ENCODE measurements at places on chromosomes 1 and 21.

- DNase-seq, result no peak
Measured at GRCh38 chr1:54571326-54571725, 23.3 kb downstream of the ACOT11 start.

DNA sequence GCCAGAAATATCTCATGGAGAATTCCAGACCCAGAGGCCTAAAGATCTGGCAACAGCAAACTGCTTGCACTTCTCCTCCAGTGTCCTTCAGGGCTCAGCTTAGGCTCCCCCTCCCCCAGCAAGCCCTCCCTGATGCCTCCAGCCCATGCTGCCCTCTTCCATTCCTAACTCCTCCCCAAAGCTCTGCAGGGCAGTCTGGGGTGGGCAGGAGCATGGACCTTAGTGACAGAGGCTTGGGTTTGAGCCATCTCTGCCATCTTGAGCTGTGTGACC is 436.8 kb downstream of the PTPRU start:
- no peak for DNase-seq

DNA sequence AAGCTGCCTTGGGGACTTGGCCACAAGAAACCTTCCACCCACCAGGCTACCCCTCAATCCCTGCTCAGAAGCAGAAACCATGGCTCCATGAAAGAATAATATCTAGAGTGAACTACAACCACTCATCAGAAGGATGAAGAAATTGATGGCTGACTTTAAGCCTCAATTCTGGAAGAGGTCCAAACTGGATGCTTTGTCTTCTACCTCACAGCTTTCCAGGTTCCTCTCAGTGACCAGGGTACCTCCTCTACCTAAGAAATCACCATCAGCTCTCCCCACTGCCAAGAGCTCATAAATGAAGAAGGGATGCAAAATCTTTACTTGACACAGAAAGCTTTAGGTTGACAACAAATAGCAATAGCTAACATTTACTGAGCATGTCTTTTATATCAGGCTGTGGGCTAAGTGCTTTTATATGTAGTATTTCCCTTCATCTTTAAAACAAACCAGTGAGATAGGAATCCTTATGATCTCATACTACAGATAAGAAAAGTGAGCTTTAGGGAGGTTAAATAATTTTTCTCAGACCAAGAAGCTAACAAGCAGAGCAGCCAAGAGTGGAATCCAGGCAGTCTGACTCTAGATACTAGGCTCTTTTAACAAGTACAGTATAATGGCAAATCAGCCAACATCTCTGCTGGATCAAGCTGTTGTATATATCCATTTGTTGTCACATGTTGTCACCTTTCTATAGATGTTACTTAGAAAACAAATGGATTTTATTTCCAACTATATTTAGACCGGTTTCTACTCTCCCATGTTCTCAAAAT is 243.0 kb upstream of the SGIP1 start:
- DNase-seq, result no peak

GRCh38 chr1:180691322-180691913 is 59.6 kb downstream of the XPR1 start:
- DNase-seq, result no peak

GRCh38 chr1:34587761-34588160 is 167.1 kb upstream of the GJB5 start:
- no peak for DNase-seq

- DNase-seq, result no peak
Measured at GRCh38 chr1:232627645-232628334, 2.1 kb downstream of the SIPA1L2 start.

DNA sequence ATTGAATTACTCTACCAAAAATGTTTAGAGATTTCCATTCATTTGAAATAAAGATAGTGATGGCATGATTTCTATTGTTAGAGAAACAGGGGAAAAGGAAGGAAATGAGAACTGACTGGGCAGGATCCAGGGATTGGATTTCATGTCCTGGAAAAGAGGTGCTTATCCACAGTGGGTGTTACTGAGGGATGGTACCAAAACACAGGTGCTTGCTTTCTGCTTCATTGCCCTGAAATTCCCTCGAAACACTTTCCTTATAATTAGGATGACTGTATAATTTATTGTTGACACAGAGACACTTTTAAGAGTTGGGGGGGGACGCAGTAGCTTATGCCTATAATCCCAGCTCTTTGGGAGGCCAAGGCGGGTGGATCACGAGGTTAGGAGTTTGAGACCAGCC is 185.0 kb upstream of the KCNK2 start:
- no peak for DNase-seq

- no peak for DNase-seq
Measured at GRCh38 chr1:44485934-44486460, 80.9 kb downstream of the RNF220 start.

DNA sequence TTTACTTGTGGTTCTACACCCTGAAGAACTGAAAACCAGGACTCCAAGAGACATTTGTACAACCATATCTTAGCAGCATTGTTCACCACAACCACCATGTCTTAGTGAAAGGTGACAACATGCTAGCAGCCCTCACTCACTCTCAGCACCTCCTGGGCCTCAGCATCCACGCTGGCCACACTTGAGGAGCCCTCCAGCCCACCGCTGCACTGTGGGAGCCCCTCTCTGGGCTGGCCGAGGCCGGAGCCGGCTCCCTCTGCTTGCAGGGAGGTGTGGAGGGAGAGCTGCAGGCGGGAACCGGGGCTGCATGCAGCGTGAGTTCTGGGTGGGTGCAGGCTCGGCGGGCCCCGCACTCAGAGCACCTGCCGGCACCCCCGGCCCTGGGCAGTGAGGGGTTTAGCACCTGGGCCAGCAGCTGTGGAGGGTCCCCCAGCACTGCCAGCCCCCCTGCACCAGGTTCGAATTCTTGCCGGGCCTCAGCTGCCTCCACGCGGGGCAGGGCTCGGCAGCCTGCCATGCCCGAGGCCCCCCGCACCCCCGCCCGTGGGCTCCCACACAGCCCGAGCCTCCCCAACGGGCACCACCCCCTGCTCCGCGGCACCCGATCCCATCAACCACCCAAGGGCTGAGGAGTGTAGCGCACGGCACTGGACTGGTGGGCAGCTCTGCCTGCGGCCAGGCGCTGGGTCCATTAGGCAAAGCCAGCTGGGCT is 9.2 kb downstream of the C1orf159 start:
- DNase-seq, result no peak

DNA sequence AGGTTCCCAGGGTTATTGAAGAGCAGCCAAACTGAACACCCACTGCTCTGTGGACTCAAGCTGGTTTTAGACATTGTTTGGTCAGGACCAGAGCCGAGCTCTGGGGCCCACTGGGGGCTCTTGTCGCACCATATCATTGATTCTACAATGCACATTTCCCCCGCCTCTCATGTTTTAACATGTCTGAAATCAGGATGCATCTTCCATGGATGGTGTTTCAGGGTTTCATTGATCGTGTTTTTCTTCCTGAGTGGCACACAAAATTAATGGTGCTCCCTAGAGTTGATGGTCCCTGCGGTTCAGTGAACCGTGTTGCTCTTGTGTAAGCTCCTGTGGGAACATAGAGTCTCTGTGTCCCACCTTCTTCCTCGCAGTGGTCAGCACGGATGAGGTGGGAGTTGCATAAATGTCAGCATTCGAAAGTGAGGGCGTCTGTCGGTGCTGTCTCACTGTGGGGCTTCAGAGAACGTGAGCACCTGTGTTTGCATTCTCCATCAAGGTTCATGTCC is 38.3 kb downstream of the GALNT2 start:
- DNase-seq, result no peak

DNA sequence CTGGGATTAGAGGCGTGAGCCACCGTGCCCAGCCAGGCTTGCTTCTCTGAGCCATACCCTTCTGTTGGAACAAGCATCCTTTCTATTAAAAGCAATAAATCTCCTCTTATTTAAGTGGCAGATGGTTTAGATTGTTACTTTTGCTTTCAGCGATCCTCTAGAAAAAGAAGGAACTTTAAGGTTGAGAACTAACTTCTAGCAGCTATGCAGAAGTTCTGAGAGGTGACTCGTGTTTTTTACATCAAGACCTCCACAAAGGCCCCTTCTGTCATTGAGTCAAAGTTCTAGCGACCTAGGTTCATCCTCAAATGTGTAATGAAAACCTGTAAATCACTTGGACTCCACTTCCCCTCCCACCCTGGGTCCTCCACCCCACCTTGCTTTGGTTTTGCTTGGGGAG is 30.8 kb downstream of the PLEKHO1 start:
- no peak for DNase-seq

GRCh38 chr1:9561429-9561828 is 22.2 kb downstream of the SLC25A33 start:
- no peak for DNase-seq

GRCh38 chr1:76961181-76961819 is 94.0 kb downstream of the ST6GALNAC5 start:
- DNase-seq, result no peak

DNA sequence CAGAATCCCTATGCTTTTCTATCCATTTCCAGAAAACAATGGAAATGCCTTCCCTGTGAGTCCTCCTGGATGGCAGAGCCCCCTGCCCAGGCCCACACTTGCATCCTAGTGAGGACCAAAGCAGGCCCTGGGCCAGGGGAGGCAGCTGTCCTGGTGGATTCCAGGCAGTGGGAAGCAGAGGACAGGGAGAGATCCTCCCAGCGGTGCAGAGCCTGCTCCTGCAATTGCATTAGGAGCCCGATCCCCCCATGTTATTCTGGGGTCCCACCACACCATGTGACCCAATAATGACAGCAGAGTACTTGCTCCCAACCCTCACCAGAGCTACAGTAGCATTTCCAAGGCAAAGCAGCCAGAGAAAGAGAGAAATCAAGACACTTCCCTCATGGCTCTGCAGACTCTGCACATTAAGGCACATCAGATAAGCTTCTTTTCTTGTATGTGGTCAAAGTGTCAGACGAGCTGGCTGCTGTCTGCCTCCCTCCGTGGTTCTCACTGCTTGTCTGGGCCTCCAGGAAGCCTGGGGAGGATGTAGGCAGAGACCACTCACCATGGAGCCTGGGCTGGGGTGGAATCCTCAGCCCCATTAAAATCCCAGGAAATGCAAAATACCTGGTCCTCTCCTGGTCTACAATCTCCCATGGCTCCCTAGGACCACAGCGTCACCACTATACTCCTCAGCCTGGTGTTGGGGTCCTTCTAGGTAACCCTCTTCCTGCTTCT is 54.9 kb upstream of the RUNX3 start:
- no peak for DNase-seq

- no peak for DNase-seq
Measured at GRCh38 chr21:42279341-42279871, 35.8 kb downstream of the TFF3 start.

DNA sequence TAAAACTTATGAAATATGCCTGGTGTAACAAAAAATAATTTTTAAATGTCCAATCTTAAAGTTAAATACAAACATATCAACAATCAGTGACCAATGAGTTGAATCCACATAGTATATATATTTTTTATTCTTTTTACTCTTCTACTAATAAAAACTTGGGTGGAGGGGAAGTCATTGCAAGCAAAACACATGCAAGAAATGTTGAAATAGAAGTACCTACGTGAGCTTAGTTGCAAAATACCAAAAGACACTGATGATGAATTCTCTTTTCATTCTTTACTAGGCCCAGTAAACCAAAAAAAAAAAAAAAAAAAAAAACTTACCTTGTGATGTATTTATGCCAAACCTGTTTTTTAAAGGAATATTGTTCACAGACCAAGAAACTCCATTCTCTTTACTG is 26.4 kb upstream of the PLA2G4A start:
- DNase-seq, result no peak

- DNase-seq, result no peak
Measured at GRCh38 chr1:38589036-38589435, 270.5 kb downstream of the RRAGC start.

GRCh38 chr1:235960809-235961208 is 94.1 kb upstream of the LYST start:
- DNase-seq, result no peak

- no peak for DNase-seq
Measured at GRCh38 chr1:33361532-33362235, 40.8 kb upstream of the A3GALT2 start.

Measured in GM18507 (cell line).